Endothelial cell of umbilical vein (primary cell): ENCODE measurements at places on chromosomes 4 and X.

- peaks cover 1% of the 10 kb centered on the region for H3K27me3 ChIP-seq
- DNase-seq: no peak
- H3K36me3 ChIP-seq: no peaks in the 10 kb centered on the region
- H3K4me1 ChIP-seq: no peaks in the 10 kb centered on the region
These were observed 2.7 kb upstream of the ADH7 start for GRCh38 chr4:99437723-99438404.

- DNase-seq: no peak
- no peaks in the 10 kb centered on the region for H3K27me3 ChIP-seq
- peaks cover 12% of the 10 kb centered on the region for H3K4me1 ChIP-seq
- no peak overlapping the region for H3K4me3 ChIP-seq
- no peaks in the 10 kb centered on the region for H3K36me3 ChIP-seq
These were observed 2.9 kb downstream of the CFI start for GRCh38 chr4:109798866-109799265.

DNA sequence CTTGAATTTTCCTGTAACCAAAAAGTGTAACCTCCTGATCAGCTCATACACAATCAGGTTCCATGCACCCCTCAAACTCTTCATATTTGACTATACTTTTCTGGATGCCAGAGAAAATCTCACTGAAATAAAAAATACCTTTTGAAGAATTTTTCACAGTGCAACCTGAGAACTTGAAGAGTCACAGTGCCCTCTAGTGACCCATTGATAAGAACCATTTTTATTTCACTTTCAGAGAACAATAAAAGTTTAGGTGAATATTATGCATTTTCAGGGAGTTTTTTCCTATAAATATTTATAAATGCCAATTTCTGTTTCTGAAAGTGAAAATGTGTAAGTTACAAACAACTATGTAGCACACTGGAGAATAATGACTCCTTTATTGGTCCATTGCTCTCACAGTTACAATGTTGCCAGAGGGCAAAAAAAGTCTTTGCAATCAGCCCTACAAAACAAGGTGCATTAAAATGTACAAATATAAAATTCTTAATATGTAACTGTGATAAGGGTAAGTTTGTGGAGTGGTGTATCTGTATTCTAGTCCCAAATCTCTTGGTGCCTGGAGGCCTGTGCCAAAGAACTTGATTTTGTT is 153.6 kb upstream of the INTU start:
- no peak overlapping the region for H3K4me3 ChIP-seq
- DNase-seq: peak; percentile 22
- H3K27ac ChIP-seq: no peak overlapping the region
- no peaks in the 10 kb centered on the region for H3K36me3 ChIP-seq
- H3K4me1 ChIP-seq: no peaks in the 10 kb centered on the region

GRCh38 chr4:123526511-123526910 is 129.9 kb downstream of the SPRY1 start:
- H3K36me3 ChIP-seq: no peaks in the 10 kb centered on the region
- H3K4me1 ChIP-seq: no peaks in the 10 kb centered on the region
- no peaks in the 10 kb centered on the region for H3K27me3 ChIP-seq
- DNase-seq: no peak

DNA sequence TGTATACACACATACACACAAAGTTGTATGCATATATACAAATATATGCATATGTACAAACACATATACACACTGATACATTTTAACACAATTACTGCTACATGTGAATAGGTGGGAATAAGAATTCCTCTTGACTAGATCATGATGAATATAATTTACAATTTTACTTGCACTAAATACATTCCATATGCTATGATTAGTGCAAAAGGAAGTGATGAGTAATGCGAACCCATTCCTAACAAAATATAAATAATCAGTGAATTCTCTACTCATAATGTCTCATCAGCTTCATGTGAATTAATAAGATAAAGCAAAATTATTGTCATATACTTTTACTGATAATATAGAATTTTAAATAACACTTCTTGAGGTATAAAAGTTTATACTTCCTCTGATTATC is 1077.3 kb upstream of the PCDH10 start:
- no peaks in the 10 kb centered on the region for H3K36me3 ChIP-seq
- H3K27ac ChIP-seq: peak overlapping the region; percentile 45
- H3K27me3 ChIP-seq: no peaks in the 10 kb centered on the region
- DNase-seq: peak; percentile 68
- no peak overlapping the region for H3K4me3 ChIP-seq
- peaks cover 13% of the 10 kb centered on the region for H3K4me1 ChIP-seq

DNA sequence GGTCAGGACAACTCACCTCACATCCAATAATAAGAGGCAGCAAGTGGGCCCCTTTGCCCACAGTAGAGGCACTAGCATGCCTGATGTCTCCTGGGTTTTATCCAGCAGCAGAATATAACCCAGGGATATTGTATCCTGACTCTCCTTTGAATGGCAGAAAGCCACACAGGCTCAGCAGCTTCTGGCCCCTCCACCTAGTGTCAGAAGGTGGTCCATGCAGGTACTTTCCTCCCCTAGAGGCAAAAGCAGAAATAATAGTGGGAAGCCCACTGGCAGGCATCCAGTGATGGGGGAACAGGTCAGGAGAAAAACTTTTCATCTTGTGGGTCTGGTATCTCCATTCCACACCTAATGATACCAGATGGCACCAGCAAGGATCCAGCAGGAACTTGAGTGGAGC is 75.5 kb upstream of the IRS4 start:
- H3K4me3 ChIP-seq: no peak overlapping the region
- no peak for DNase-seq
- no peaks in the 10 kb centered on the region for H3K36me3 ChIP-seq
- H3K27ac ChIP-seq: no peak overlapping the region
- no peaks in the 10 kb centered on the region for H3K4me1 ChIP-seq

DNA sequence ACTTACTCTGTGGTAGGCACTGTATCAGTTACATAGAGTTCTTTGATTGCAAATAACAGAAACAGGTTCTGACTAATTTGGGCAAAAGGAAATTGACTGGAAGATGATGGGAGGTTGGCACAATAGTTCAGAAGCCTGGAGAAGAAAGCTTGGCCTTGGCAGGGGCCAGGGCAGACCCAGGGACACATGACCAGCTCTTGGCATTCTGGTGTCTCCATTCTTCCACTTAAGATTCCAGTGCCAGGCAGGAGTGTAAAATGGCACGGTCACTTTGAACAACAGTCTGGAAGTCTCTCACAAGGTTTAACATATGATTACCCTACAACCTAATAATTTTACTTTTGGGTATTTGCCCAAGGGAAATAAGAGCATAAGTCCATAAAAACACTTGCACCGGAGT is 175.9 kb downstream of the BCOR start:
- no peaks in the 10 kb centered on the region for H3K36me3 ChIP-seq
- H3K4me1 ChIP-seq: no peaks in the 10 kb centered on the region
- no peak for DNase-seq
- H3K4me3 ChIP-seq: no peak overlapping the region

- H3K4me1 ChIP-seq: no peaks in the 10 kb centered on the region
- H3K4me3 ChIP-seq: no peak overlapping the region
- H3K27ac ChIP-seq: no peak overlapping the region
- H3K36me3 ChIP-seq: peaks cover 7% of the 10 kb centered on the region
- peak; percentile 42 for DNase-seq
- no peaks in the 10 kb centered on the region for H3K27me3 ChIP-seq
These were observed 12.4 kb downstream of the YIPF6 start for GRCh38 chrX:68511255-68511654.

GRCh38 chr4:17066972-17067371 is 168.5 kb upstream of the LDB2 start:
- H3K27ac ChIP-seq: no peak overlapping the region
- H3K4me3 ChIP-seq: no peak overlapping the region
- H3K27me3 ChIP-seq: no peaks in the 10 kb centered on the region
- H3K4me1 ChIP-seq: no peaks in the 10 kb centered on the region
